ENCODE measurements at places on chromosomes 6 and 20. TPM values are rescaled to one million over a fixed set of nuclear protein-coding genes. Genes with fewer than 3 reads are reported as not detected.

POU3F2 gene
- total RNA-seq = not detected

CTCFL gene
- total RNA-seq = not detected

DNA sequence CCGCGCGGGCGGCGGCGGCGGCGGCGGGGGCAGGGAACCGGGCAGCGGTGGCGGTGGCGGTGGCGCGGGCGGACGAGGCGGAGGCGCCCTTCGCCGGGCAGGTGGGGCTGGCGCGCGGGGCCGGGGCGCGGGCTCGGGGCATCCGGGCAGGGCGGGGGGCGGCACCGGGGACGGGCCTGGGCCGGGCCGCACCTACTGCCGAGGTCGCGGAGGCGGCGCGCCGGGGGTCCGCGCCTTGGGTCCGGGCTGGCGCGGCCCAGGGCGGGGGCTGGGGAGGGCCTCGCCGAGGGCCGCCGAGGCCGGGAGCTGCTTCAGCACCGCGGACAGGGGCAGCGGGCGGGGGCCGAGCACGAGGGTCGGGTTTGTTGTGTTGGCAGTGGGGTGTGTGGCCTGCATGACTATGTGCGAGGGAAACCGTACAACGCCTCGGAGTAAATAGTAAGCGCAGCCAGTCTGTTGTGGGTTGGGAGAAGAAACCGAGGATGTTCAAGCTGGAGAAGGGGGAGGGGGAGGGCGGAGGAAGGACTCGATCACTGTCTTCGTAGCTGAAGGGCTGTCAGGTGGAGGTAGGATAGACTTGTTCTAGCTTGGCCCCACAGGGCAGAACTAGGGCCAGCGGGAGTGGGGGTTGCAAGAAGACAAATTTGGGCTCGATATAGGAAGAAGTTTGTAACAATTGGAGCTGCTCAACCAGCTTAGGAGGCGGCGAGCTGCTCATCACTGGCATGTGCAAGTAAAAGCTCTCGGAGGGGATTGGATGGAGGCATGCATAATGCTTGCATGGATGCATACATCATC, 593 bp downstream of the MMP24 start:
- no peak for DNase-seq

DNA sequence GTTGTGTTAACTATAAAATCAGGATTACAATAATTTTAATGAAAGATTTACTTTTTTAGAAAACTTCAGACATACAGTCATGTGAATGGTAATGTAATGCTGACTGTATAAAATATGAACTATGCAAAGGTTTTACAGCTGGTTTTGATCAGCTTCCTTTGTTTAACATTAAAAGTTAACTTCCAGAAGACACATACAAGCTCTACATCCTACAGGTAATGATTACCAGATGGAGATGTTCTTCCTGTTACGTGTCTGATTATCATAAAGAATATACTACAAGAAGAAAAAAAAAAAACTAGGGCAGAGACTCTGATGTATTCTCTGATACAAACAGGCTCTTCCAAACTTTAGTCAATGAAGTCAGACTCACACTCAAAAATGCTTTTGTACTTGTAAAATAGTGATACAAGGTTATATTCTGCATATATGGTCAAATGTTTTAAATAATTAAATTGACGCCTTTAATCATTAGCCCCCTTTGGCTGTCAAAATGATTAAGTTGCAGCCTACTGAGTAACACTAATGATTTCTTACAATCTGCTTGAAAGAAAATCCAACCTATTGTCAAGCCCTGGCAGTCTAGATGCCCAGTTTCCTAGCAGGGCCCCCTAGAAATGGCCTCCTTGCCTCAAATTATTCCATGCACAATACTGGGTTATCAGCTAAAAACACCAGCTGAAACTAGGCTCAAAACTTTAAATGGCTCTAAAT, 251.8 kb upstream of the RUNX2 start:
- no peak for DNase-seq

ECT2L gene
- not detected for total RNA-seq

DNA sequence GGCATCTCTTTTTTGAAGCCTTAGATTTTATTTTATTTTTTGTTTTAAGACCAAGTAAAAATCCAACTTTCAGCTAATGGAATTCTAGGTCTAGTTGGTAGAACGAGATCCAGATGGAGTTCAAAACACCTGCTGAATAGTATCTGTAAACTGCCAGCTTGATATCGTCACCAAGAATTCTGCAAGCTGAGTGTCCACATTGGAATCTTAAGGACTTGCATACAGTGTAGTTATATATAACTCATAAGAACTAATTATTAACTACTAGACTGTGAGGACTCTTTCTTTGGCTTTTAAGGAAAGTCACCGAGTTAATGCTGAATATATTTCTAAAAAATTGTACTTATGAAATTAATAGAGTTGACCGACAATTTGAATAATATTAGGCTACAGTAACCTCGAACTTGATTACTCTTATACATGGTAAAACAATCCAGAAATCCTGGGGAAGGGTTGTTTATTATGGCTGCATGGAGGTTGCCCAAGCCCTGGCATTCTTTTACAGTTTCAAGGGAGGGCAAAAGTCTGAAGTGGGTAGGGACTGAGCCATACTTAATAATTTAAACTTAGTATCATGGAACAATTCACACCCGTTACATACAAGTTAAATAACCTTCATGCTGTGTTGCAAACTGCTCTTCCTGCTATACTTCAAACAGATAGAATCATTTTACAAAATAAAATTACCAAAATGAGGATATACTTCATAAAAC, 553.9 kb downstream of the PTPRT start:
- no peak for DNase-seq

DNA sequence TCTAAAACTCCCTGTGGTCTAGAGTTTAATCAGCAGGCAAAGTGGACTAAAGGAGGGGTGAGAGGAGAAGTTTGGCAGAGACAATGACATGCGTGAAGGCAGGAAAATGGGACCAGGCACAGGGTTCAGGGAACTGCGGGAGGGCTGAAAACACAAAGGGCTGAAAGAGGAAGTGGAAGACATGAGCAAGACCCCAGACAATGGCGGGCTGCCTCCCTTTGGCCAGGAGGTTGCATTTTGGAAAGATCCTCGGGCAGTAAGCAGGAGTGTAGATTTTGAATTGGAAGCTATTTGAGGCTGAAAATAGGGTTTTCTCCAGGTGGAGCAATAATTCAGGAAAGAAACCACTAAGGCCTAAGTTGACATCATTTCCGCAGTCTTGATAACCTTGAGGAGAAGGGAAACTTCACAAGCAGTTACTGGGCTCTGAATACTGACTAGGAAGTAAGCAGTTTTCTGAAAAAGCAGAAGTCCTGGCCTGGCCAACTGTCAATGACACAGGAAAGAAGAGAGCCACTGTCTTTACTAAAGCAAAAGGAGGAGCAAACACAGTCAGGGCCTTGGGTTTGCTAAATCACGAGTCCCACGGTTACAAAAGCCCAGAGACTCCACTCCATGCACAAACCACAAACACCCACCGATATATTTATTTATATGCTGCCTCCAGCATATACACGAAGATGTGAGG, 3.4 kb downstream of the LY86 start:
- DNase-seq = no peak

DNA sequence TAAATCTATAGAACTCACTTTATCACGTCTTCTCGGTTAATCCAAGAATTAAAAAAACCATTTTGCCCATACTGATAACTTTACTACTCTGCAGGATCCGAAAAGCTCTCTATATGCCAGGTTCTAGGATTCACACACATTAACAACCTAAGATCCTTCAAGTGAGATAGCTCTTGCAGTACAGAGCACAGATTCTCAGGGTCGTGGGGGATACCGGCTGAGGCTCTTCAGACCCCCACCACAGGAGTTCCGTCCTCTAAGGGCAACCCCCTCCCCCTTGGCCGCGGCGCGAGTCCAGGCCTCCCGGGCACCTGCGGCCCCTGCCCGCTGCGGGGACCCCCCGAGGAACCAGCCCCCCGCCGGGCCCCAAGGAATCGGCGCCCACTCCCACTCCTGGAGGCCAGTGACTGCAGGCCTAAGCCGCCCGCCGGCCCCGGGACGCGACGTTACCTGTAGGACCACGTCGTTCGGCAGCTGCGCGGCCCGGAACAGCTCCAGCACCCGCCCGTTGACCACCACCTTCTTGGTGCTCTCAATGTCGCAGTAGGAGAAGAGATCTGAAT, 892 bp downstream of the REPS1 start:
- DNase-seq = peak; percentile 66

SOBP gene
- 16.8 TPM for total RNA-seq

SLC4A11 gene
- not detected for total RNA-seq

GRCh38 chr6:135128268-135128914, 52.7 kb upstream of the MYB start:
- DNase-seq = no peak

MLN gene
- not detected for total RNA-seq

GRCh38 chr20:37901654-37902503, 1.0 kb upstream of the VSTM2L start:
- no peak for DNase-seq

GRCh38 chr20:19522071-19522801, 235.8 kb upstream of the RIN2 start:
- DNase-seq = no peak

CAGE1 gene
- not detected for total RNA-seq

DNA sequence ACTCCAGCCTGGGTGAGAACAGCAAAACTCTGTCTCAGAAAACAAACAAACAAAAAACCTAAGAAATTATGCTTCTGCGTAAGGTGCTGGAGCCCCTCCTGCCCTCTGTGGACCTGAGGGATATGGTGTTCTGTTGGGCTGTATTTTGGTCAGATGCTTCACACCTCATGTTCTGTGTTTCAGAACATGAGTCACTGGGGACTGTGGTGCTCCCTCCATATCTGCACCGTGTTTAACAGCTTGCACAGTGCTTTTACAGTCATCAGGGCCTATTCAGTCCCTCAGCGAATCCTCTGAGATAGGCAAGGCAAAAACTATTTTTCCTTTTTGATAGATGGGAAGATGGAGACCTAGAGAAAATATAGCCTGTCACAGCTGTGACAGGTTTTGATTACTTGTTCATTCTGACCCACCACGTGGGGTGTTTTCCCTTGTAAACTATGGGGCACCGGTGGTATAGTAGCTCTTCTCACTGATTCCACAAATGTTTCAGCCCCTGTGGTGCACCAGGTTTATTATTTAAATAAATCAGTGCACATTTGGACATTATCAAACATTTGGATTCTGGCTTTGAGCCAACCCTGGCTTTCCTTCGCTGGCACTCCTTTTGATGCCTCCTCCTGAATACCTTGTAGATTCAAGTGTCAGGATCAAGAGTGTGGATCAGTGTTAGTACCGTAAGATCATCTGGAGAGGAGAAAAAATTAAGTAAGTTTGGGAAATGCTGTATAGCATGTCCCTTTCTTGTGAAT, 9.6 kb downstream of the TTPAL start:
- no peak for DNase-seq

EYA4 gene
- 6.4 TPM for total RNA-seq

IER3 gene
- 21.0 TPM for total RNA-seq

DNA sequence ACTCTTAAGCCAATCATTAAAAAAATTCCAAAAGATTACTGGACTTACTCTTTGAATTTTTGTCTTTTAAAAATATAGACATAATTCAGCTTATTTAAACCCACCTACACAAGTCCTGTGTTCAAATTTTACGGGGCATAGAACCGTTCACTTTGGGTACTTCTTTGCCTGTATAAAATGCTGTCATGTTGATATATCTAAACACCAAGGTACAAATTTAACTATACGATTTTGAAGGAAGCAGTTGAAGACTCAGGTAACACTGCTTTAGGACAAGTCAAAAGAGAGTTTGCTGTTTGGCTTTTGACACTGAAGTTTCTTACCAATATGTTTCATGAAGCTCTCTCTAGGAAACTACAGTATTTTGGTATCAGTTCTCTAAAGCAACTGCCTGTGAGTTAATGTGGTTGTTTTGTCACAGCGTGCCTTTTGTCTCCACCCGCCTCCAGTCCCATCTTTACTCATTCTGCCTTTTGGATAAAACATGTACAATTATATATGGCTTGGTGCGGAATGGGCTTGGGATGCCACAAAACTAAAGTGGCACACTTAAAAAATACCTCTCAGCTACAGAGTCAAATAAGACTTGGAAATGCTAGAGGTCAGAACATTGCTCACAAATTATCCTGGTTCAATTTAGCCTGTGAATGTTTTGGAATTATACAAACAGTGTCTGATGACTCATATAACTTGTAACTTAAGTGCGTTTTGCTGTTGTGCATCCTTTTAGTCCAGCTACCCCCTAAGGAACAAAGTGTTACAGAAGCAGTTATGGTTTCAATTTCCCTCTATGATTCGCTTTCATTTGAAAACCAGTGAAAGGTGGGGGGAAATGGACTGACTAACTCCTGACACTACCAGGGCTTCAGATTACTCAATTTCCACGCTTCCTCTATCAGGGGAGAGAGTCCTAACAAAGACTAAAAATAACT, 38.7 kb downstream of the RGS17 start:
- no peak for DNase-seq

SPEF1 gene
- total RNA-seq = 0.81 TPM

DNA sequence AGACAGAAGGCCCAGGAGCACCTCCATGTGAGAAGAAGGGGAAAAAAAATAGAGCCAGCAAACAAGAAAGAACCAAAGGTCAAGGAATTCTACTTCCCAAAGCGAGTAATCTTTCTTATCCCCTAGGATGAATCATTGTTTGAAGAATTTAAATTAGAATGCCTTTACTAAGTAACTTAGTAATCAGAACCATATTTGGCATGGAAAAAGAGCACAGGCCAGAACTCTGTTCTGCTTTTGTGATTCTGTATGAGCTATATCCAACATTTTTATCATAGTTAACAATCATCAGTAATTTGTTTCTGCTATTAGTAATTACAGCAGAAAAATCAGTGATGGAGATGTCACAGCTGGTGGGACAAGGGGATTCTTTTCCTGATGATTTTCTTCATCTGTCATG, 228.8 kb upstream of the FAM83B start:
- DNase-seq = no peak

DNA sequence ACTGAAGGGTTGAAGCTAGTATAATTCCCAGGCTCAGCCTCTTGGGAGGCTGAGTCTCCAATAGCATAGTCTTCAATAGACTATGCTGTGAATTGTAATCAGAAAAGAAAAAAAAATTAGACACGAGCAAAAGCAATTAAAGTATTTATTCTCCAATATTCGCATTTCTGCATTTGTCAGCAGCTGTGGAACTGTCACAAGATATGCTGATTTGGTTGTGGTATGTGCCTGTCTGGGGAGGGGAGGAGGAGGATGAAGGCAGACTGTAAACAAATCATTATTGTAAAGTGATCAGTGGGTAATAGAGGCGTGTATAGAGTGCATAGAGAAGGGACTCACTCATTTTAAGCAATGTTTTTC, 10.1 kb upstream of the BICRAL start:
- no peak for DNase-seq

- DNase-seq = no peak
Measured at GRCh38 chr6:99151634-99152346, 197.7 kb downstream of the FAXC start.

- no peak for DNase-seq
Measured at GRCh38 chr6:85568411-85568810, 25.2 kb downstream of the SNX14 start.

KAT14 gene
- 18.5 TPM for total RNA-seq

- no peak for DNase-seq
Measured at GRCh38 chr6:48563433-48563832, 452.4 kb upstream of the PTCHD4 start.

DNA sequence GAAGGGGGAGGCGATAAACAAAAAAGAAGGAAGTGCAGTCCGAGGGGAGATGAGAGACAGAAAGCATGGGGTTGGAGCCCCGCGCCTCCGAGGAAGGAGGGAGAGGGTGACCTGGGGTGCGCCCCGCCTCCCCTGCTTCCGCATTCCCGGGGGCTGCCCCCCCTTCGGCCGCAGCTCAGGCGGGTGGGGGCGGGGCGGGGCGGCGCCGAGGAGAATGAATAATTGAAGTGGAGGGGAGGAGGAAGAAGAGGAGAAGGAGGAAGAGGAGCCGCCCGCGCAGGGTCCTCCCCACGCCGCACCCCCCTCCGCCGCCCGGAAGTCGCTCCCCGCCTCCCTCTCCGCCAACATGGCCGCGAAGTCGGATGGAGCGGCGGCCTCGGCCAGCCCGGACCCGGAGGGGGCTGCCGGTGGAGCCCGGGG, at the start of gene XKR7:
Gene XKR7 (plus strand): TSS at position 322 of the 420 bp plus-strand sequence. CDS start 25 bp downstream, at position 347.
- DNase-seq = no peak

RPP21 gene
- total RNA-seq = 140 TPM
